Mesenteric fat pad (tissue), 1 donor: ENCODE measurements at places on chromosomes 7 and 10. TPM values are rescaled to one million over a fixed set of nuclear protein-coding genes. Genes with fewer than 3 reads are reported as not detected.
A peak's percentile ranks its signal among the peaks of the same experiment; 100 is the strongest.

ADCY1 gene
- total RNA-seq = 3.3 TPM

DNA sequence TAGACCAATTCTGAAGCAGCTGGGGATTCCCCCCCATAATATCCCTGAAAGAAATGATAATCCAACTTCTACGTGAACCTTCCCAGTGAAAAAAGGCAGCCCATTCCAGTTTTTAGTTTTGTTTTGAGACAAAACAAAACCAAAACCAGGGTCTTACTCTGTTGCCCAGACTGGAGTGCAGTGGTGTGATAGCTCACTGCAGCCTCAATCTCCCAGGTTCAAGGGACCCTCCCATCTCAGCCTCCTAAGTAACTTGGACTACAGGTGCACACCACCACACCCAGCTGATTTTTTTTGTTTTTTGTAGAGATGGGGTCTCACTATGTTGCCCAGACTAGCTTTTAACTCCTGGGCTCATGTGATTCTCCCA lies 12.5 kb upstream of the ARPC1A start:
- DNase-seq = no peak

GRCh38 chr10:72421885-72422540 lies 67.3 kb upstream of the DNAJB12 start:
- DNase-seq = no peak

DNA sequence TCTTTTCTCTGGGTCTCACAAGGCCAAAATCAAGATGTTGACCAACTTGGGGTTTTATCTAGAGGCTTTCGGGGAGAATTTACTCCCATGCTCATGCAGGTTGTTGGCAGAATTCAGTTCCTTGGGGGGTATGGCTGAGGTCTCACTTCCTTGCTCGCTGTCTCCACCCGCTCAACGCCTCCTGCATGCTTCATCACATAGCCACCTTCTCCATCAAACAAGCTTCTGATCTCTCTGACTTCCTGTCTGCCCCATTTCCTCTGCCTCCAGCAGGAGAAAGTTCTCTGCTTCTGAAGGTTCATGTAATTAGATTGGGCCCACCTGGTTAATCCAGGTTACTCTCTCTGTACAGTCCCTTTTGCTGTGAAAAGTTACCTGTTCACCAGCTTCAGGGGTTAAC lies 179.1 kb upstream of the FZD1 start:
- no peak for DNase-seq

- no peak for DNase-seq
These were observed 77.9 kb upstream of the LRRN3 start for GRCh38 chr7:111012799-111013675.

GRCh38 chr7:71611986-71612385 lies 480.0 kb downstream of the GALNT17 start:
- no peak for DNase-seq

CALN1 gene
- total RNA-seq = not detected

DNA sequence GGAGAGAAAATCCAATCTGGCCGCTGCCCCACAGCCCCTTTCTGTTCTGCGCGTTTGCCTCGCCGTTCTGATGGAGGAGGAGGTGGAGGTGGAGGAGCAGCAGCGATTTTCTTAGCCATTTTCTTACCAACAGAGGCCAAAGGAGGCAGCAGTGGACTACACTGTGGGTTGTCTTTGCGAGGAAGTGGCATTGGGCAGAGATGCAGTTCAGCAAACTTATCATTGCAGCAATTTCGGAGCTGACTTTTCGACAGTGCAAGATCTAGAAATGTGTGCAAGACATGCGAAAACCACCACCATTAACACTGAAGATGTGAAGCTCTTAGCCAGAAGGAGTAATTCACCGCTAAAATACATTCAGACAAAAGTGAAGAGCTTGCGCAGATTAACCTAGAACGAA lies 1.9 kb upstream of the ARL4A start:
- no peak for DNase-seq

DNA sequence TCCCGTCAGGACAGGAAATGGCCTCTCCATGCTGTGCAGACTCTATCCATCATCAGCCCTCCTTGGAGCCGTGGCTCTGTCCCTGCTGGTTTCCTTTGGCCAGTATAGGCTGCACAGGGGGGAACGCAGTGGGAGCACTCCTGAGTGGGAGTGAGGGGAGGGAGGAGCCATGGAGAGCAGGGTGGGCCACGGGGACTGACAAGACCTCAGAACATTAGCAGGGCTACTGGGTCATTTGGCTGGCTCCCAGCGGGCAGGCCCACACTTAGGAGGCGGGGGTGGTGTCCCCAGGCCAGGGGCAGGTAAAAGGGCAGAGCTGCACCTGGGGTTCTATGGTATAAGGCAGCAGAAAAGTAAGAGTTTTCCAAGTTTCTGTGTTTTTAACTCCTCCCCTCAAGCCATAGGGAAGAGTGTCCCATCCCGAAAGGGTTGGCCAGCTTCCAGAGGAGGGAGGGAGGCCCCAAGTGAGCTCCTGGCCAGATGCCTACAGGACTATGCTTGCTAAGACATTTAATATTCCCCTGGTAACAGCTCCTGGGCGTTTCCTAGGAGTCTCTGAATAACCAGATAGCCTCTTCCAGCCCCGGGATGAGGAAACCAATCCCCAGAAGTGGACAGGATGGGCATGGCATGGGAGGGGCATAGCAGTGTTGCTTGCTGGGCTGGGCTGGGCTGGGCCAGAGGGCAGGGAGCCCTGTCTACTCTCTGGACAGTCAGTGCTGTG lies 5.5 kb upstream of the OPN4 start:
- DNase-seq = peak; percentile 85

- DNase-seq = no peak
These were observed 82.7 kb downstream of the REEP3 start for GRCh38 chr10:63603709-63604445.

AS3MT gene
- total RNA-seq = 2.1 TPM

PTPRN2 gene
- 2.6 TPM for total RNA-seq

GRCh38 chr7:130838738-130839137 lies 104.7 kb upstream of the KLF14 start:
- DNase-seq = no peak

CRTAC1 gene
- 1.3 TPM for total RNA-seq

GRCh38 chr7:53422291-53422690 lies 386.9 kb downstream of the POM121L12 start:
- DNase-seq = no peak

DNA sequence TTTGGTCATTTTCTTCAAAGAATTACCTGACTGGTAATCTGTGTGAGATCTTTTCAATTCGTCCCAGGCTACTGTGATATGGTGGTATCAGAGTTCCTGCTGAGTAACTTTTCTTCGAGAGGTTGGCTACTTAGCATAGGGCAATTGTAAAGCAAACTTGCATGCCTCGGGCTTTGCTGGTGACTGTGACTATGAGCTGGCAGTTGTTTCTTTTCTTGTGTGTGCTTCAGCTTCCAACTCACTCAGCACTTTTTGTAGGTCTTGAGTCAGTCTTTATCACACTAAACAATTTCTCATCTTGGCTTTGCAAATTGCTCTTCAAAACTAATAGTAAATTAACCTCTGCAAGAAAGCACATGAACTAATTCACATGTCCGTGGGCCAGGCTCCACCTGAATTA lies 44.3 kb downstream of the PRR15 start:
- no peak for DNase-seq

UCMA gene
- total RNA-seq = not detected

GRCh38 chr7:43921423-43921822 lies 4.8 kb upstream of the UBE2D4 start:
- DNase-seq = no peak

- DNase-seq = no peak
These were observed 65.8 kb downstream of the PIP4K2A start for GRCh38 chr10:22648547-22648961.

GRCh38 chr10:103507235-103508191 lies 14.0 kb downstream of the NEURL1 start:
- peak; percentile 72 for DNase-seq

DNA sequence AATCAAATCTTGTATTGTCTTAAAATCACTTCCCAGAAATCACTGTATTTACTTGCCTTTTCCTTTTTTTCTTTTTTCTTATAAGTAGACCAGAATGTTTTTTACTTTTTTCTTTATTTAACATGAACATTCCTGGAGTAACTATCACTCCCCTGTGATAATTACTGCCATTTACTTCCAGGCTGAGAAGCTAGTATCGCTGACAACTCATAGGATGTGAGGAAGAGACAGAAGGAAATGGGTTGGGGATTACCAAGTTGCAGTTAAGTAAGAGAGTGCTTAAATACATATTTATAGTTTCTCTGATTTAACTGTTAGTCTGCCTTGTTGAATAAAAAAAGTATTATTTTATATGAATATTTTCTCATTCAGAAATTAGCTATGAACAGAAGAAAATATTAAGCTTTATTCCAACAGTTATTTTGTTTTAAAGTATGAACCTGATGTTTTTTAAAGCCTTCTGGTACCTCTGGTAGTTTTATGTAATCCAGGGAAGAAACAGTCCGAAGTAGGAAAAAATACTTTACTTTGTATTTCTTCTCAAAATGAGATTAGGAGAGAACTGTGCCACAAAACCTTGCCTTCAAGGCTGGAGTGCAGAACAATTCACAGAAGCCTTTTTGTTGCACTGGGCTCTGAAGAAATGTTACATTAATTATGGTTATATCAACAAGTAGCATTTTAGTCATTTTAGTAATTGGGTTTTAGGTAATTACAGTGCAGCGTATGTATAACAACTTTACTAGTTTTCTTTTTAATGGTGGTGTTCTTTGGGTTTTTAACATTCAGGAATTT lies 72.8 kb downstream of the SHOC2 start:
- no peak for DNase-seq

DNA sequence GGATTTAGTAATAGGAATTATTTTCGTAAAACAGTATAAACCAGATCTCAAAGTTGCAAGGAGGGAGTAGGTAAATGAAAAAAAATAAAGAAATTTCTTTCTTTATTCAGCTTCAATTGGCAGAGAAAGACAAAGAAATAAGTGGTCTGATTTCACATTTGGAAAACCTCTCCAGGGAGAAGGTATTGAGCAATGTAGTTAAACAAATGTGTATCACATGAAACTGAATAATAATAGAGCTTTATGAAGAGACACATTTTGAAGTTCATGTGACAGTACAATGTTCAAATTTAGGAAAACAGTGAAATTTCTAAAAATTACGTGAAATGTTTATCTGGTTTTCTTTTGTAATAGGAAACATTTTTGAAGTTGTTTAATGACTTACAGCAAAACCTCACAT lies 63.0 kb downstream of the TAX1BP1 start:
- DNase-seq = no peak

DRGX gene
- total RNA-seq = not detected

DNA sequence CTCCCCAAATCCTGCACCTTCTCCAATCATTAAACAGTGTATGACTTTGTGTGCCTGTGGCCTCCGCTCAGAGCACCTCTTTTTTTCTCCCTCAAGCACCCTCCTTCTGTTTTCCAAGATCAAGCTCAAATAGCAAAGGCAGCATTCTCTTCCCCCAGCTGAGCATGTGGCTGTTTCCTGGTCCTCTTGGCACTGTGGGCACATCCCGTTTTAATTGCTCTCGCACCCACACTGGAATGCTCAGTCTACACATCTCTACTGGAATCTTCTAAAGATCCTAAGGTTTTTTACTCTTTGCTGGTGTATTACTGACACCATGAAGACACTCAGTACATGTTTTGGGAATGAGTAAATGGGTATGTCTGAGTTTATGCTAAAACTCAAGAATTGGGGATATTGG lies 107.4 kb downstream of the WDFY4 start:
- DNase-seq = no peak

GRCh38 chr7:108347616-108348015 lies 108.6 kb downstream of the NRCAM start:
- DNase-seq = no peak

CTAGE4 gene
- total RNA-seq = 0.58 TPM

OR6B1 gene
- total RNA-seq = not detected

KCNH2 gene
- 0.32 TPM for total RNA-seq

PRLHR gene
- total RNA-seq = not detected

- DNase-seq = peak; percentile 68
These were observed 50.9 kb upstream of the LEP start for GRCh38 chr7:128190051-128190647.

- no peak for DNase-seq
These were observed 75.1 kb downstream of the LYZL2 start for GRCh38 chr10:30554440-30554825.

CARD11 gene
- 0.42 TPM for total RNA-seq

- no peak for DNase-seq
These were observed 897.9 kb upstream of the AUTS2 start for GRCh38 chr7:68700414-68700813.

DNA sequence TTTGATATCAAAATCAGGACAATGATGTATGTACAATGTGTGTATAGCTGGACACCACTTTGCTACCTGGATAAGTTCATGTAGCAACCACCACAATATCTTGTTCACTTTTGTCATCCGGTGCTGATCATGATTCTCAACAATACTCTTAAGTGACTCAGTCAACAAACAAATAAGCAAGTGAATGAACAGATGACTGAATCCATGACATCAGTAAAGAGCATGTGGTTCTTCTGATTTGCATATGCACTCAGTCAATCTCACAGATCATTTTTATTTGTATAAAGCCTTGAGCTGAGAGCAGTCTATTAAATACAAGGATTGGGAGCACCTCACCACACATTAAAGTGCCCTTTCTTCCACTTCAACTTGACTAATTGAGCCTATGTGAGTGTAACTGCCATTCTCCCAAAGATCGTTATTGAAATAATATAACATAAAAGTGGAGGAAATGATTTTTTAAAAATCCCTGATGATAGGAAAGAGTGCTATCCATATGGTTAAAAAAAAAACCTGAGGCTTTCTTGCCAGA lies 69.5 kb downstream of the NPSR1 start:
- DNase-seq = no peak

DNA sequence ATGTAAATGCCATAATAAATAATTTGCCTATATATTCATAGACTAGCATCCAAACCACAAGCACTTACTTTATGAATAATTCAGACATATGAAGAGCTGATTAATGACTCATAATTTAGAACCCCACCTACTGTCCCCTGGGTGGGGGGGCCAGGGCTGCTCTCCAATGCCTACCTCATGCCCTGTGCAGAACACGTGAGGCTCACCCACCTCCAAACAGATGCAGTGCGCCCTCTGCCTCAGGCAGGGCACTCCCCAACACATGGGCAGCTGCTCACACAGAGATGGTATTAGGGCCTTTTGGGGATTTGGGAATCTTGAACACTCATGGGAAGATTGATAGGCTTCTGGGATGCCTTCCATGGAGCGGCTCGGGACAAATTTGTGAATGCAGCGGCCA lies 75.1 kb upstream of the INSIG1 start:
- DNase-seq = no peak

SAP25 gene
- total RNA-seq = 2.3 TPM

AEBP1 gene
- 267 TPM for total RNA-seq
